Amniotic stem cell (primary cell): ENCODE measurements at places on chromosomes 4 and X.

DNA sequence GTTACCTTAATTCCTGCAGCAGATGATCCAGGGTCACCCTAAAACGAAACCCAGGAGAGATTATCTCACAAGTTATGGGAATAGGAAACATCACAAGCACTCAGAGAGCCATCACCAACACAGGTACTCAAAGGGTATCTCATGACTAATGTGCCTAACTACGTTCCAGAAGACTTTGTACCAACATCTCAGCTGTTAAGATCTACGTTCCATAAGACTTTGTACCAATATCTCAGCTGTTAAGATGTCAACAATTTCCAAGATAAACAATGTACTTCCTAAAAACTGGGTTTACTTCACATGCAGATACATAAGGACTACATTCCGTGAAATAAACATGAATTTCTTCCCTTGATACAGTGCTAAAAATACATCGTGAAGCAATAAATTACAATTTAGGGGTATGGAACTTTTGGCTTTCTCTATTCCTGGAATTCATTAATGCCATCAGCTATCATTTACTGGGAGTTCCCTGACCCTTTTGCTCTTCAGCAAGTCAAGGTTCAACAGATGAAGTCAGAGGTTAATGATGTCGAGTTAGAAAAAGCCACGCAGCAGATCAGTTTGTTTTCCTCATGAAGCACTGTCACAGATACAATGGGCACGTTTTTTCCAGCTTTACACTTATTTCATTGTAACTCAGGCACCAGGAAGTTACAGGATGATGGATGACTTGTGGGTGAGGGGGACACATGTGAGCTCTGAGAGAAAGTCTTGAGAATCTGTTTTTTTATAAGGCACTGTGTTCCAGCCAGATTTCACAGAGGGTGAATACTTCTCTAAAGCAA lies 127.0 kb upstream of the ETNPPL start:
- no peak for DNase-seq

- no peak for DNase-seq
These were observed 39.4 kb upstream of the TET2 start for GRCh38 chr4:105107095-105107856.

- DNase-seq, result no peak
These were observed 348.6 kb downstream of the AR start for GRCh38 chrX:67892401-67892800.

- DNase-seq, result no peak
These were observed 11.7 kb upstream of the STATH start for GRCh38 chr4:69984030-69984443.

GRCh38 chr4:8181844-8182243 lies 17.2 kb upstream of the SH3TC1 start:
- no peak for DNase-seq

- DNase-seq, result no peak
These were observed 8.6 kb upstream of the CCDC110 start for GRCh38 chr4:185480016-185480732.

DNA sequence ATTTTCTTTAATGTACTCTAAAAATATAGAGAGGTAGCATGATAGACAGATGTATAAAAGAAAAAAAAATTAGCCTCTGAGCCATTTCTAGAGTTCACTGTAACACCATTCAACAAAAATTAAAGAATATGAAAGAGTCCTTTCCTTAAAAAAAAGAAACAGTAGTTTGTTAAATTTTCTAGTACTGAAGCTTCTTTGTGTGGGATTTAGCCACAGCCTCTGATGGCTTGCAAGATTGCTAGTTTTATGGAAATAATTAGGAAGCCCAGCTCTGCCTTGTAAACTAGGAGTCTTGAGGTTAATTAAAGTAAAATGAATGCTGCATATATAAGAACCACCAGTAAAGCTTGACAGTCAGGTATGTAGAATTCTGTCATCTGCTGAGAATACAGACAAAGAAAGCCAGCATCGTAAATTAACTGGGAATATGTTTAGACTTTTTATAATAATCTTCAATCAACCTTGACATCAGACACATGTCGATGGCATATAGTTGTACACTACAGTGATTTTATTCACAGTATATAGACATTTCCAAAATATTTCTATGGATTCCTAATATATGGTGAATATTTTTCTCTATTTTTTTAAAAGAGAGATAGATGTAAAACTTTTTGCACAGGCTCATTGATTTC lies 44.8 kb upstream of the NEIL3 start:
- DNase-seq, result no peak
